ENCODE measurements at places on chromosomes 7 and 10. TPM values are rescaled to one million over a fixed set of nuclear protein-coding genes. Genes with fewer than 3 reads are reported as not detected.

GRCh38 chr7:135349746-135350145, 116.1 kb downstream of the STRA8 start:
- no peak for DNase-seq

DNA sequence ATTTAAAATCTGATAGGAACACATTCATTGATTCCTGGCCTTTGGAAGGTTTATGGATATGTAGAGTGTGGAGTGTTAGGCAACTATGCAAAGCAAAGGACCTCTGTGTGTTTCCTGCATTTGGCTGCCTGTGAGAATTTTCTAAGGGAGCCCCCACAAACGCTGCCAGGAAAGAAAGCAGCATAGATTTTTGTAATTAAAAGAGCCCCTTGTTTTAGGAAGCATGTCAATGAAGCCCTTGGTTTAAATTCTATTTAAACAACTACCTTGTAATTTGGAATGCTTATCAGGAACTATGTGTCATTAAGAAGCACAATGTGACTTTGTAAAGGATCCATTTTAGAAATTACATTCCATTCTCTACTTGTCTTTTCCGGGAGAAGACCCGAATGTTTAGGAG, 742.5 kb downstream of the NXPH1 start:
- DNase-seq, result no peak

DNA sequence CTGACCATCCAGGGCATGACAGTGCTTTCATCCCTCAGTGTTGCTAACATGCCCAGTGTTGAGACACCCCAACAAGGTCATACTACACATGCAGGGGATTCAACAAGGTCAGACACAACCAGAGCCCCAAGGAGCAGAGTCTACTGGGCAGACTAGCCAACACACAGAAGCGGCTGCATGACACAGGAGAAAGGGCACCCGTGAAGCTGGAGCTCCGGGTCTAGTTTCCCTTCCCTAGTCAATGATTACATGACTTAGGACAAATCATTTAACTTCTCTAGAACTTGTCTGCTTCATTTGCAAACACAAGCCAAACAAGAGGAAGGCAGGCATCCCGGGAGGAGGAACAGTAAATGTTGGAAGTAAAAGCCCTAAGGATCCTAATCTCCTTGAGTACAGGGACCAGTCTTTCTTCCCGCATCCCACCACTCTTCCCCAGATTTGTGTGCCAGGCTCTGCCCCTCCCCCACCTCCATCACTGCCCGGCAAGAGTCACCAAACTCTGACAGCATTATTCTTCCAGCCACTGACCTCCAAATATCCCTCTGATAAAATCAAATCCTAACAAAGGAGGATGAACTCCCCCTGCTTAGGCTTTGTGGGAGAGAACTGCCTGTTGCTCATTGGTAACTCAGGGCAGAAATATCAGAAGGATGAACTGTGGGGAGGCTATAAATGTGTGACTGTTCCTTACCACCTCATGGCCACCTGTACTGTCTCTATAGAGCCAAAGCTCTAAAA, 104.3 kb downstream of the KCNMA1 start:
- no peak for DNase-seq

DNA sequence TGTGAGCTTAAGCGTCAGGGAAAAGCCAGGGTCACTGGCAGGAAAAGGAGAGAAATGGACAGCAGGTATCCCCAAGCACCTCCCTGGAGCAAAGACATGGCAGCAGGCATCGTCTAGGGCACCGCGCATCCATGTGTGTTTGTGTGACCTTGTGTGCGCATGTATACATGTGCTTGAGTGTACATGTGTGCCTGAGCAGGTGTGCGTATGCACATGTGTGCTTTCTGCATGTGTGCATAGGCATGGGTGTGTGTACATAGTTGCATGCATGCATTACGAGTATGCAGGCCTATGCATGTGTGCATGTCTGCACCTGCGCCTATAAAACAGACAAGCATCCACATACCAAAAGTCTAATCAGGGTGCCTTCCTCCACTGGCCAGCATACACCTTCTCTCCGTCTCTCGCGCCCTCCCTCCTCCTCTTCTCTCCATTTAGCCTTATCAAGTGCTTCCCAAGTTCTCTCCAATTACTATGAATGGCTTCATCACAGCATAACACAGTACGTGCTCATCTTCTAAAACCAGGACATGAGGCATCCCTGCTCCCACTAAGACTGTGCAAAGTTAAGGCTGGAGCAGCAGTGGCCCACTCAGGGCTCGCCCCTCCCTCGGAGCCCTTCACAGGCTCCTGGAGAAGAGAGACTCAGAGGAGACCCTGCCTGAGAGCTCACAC, 30.6 kb downstream of the RASGEF1A start:
- DNase-seq, result no peak

- no peak for DNase-seq
Observed at GRCh38 chr7:104371980-104372357, 43.6 kb downstream of the LHFPL3 start.

GRCh38 chr10:122477436-122477835, 16.1 kb downstream of the HTRA1 start:
- DNase-seq, result no peak

DNA sequence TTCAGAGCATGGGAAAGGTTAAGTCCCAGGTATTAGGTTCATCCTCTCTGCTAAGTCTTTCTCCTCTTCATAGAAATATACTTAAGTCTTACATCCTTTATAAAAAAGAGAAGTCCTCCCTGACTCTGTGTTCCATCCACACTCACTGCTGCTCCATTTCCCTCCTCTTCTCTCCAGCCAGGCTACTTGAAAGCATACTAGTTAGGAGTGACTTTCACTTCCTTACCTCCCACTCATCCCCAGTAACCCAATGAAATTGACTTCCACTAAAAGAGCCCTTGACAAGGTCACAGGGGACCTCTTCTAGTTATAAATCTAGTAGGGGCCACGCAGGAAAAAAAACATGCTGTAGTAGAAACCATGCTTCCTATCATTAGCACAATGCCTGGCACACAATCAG, 133.1 kb upstream of the AGK start:
- no peak for DNase-seq

DNA sequence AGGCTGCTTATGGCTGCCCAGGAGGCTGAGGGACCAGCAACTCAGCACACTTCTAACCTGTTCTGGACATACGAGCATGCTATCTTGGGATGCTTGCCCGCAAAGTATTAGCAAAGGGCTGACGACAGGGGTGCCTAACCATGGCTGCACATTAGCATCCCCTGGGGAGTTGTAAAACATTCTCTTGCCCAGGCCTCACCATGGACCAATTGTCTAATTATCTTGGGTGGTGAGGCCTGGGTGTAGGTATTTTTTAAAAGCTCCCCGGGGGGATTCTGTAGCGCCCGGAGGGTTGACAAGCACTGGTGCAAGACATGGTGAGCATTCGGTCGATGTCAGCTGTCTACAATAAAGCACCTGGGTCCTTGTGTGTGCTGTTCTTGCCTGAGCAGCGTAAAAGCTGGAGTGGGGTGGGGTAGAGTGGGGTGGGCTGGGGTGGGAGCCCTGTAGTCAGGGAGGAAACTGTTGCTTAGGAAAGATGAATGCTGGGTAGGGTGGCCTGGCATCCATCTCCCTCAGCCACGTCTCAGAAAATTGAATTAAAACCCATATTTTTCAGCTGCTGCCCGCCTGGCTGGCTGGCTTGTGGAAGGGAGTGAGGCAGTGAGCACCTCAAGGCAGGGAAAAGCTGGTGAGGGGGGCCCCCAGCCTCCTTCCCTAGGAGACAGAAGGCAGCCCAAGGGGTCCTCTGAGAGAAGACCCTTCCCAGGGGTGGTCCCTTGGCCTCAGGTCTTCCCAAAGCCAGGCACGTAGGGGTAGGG, 2.9 kb upstream of the ADCYAP1R1 start:
- no peak for DNase-seq

DNA sequence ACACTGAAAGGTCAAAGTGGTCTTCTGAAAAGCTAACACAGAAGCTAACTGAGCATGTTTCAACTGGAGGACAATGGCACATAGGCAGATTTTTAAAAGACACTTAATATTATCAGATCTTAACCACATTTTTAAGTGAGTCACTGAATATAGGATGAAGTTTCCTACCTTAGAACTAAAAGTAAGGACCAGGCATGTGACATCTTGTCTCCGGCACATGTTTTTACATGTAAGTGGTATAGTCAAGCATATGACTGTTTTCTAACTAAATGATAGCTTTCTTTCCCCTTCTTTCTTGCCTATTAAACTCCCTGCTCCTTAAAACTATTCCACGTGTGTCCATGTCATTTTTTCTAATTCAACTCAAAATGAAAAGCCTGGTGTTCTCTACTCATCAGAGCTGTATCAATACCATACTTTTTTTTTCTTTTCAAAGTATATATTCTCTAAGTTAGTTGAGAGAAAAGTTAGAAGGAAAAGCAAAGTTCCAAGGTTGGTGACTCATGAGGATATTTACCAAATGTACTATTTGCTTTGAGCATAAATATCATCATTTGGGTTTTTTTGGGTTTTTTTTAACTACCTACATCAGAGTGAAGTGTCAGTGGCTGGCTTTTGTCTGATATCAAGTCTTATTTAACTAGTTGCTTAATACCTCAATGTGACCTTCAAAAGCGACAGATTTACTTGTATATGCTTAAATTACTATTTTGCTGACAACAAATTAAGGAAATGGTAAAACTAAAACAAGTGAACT, 127.5 kb downstream of the CRPPA start:
- no peak for DNase-seq

DNA sequence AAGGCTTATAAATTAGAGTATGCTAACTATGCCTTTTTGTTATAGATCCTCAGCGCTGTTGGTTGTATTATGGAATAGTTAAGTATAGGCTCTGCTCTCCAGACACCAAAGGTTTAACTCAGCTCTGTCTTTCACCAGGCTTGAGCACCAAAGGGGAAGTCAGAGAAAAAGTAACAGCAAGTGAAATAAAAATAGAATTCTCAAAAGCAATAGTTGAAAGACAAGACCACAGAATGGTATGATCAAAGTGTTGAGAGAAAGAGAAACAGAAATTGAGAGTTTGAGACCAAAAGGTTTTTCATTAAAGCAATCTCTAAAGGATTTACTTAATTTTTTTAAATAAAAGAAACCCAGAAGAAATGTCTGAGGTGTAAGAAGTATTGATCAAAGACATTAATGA, 529.8 kb upstream of the C7orf33 start:
- no peak for DNase-seq

DNA sequence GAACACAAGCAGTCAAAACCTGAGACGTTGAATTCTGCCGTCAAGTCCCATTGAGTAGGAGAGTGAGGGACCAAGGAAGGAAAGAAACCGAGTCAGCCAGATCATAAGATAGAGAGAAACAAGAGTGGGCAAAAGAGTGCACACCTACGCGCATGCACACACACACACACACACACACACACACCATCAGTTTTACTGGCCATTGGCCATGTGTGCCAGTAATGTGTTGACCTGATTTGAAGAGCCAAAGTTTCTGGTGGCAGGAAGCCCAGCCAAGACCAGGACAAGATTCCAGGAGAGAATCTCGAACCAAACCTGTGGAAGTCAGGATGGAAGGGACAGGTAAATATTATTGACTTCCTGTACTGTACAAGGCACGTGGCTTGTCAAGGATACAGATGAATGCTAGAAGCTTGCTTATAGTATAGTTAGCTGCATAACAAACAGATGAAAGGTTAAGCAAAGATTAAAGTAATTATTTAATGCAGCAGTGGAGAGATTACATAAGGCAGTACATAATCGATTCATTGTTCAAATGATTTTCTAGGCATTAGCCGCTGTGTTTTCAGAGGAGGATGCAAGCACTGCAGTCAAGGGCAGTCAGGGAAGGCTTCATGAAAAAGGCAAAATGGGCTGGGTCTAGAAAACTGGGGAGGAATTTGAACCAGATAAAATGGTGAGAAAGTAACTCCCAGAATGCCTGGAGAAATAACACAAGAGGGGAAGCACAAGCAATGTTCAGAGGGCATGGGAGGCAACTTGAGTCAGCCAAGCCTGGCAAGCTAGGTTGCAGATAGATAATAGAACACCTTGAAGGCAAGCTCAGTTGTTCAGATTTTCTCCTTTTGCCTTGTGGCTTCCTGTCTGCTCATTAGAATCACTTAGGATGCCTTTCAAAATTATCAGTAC, 2.7 kb upstream of the HYCC1 start:
- no peak for DNase-seq

DNA sequence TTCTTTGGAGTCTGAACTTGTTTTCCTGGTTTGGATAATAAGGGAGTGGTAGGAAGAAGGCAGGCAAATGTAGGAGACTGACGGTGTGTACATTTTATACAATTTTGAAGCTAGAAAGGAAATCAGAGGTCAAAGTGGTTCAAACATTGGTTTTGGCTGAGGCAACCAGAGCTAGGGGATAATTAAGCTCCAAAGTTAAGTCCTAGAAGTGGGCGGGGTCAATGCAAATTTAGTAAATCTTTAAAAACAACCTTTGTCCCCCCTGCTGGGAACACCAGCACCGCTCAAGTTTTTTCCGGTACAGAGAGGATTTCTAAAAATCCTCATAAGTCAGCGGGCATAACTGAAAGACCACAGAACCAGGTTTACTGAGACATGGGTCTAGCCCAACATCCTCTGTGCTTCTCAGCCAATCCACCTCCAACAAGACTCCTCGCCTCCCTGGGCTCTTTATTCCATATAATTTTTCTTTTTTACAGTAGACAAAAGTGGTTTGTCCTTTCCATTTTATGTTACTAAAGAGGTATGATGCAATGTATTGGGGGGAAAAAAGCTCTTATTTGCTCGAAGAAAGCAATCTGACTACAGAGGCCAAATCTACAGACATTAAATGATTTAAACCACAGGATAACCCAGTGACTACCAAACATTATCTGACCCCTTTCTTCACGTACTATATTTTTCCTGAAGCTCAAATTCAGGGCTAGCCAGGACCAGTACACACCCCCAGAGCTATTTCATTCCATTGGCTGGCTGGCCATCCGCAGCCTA, 1.6 kb downstream of the GLUD1 start:
- peak; percentile 35 for DNase-seq

- no peak for DNase-seq
Observed at GRCh38 chr10:119655566-119656001, 4.4 kb downstream of the BAG3 start.

DNA sequence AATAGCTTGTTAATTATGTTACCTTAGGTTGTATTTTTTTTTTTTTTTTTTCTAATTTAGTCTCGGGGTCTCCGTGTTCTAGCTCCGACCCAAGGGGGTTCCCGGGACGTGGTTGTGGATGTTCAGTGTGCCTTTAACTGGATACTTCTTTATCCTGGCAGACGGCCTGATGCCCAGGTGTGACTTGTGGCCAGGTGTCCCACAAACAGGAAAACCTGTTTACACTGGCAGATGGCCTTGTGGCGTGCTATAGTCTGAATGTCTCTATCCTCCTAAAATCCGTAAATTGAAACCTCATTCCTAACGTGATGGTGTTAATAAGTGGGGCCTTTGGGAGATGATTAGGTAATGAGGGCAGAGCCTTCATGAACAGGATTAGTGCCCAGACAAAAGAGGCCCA, 546.4 kb upstream of the C7orf33 start:
- no peak for DNase-seq

GRCh38 chr10:129689671-129690071, 222.6 kb downstream of the MGMT start:
- no peak for DNase-seq

DNA sequence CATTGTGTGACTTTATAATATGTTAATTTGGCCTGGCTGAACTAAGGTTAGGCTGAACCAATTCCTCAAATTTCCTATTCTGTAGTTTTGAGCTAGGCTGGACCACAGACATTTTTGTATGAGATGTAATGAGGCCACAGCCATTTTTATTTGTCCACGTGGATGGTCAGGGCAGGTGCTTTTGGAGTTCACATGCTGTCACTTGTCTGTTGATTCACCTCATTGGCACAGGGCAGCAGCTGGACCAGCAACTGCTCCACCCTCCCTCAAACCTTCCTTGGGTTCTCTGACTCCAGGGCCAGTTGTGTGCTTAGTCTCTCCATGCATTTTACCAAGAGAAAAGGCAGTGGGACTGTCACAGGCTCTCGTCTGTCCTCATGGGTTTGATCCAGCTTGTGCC, 76.1 kb upstream of the NPS start:
- DNase-seq, result no peak

OR2A12 gene
- polyA plus RNA-seq, result 0.03 TPM

UPK3BL2 gene
- polyA plus RNA-seq, result 17.8 TPM

SPDYE5 gene
- polyA plus RNA-seq, result 3.0 TPM

MYH16 gene
- 0.07 TPM for polyA plus RNA-seq
